ENCODE measurements at places on chromosomes 4 and X.

DNA sequence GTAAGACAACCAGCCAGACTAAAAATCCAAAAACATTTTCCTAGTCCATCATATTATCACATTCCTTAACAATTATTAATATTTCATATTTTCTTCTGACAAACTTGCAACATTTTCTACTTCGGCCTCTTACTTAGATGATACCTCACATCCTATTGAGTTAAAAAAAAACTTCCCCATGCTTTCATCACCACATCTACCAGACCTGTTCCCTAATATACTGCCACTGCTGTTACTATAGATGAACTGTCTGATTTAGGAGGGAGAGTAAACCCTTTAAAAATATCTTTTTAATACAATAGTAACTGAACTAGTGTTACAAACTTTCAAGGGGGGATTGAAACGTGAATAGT lies 1.5 kb downstream of the FAM200B start:
- no peak for DNase-seq

DNA sequence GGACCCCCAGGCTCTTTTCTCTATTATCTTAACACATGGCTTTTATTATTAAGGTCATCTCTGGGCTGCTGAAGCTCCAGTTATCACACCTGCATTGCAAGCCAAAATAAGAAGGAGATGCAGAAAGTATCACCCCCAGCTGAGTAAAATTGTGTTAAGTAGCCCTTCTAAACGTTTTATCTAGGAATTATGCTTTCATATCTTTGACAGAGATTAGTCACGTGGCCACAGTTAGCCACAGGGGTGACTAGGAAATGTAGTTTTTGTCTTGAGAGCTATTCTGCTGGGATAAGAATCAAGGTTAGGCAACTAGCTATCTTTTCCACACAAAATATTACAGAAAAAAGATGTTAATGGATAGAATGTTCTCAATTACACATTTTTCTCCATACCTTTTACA lies 102.1 kb downstream of the ANXA3 start:
- DNase-seq: no peak

- DNase-seq: no peak
Measured at GRCh38 chrX:95903975-95904374, 780.7 kb upstream of the DIAPH2 start.

- no peak for DNase-seq
Measured at GRCh38 chr4:24330172-24330571, 254.2 kb downstream of the DHX15 start.

DNA sequence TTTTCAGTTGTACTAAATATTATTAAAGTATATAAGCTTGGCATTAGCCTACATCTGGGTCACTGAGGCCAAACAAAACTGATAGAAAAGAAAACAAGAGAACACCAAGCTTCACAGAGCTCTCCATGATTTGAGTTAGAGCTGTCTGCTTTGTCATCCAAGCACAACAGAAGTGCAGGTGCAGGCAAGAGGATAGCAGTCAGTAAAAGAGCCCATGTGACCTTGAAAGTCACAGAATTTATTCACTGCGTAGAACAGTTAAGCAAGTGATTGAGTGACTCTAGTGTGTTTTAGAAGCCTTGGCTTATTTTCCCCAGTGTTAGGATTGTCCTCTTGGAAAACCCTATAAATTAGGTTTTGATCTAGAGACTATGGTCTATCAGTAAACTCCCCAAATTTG lies 49.4 kb upstream of the PRDM5 start:
- no peak for DNase-seq

GRCh38 chrX:13688384-13688957 lies 457 bp upstream of the RAB9A start:
- DNase-seq: no peak

DNA sequence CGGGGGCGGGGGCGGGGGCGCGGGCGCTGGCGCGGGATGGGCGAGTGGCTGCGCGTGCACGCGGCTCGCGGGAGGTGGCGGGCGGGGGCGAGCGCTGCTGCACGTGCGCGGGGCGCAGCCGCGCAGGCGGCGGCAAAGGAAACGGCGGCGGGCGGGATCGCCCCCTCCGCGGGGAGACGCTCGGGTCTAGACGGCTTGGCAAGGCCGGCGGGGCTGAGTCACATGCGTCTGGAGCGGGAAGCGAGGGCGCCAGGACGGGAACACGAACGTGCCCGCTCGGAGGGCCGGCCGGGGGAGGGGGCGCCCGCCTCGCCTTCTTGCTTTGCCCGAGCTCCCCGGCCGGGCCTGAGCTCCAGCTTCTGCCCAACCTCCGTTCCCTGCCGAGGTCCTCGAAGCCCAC lies 4.3 kb upstream of the HAUS7 start:
- peak; percentile 8 for DNase-seq

GRCh38 chr4:158816955-158817354 lies 48.1 kb downstream of the FNIP2 start:
- DNase-seq: no peak

DNA sequence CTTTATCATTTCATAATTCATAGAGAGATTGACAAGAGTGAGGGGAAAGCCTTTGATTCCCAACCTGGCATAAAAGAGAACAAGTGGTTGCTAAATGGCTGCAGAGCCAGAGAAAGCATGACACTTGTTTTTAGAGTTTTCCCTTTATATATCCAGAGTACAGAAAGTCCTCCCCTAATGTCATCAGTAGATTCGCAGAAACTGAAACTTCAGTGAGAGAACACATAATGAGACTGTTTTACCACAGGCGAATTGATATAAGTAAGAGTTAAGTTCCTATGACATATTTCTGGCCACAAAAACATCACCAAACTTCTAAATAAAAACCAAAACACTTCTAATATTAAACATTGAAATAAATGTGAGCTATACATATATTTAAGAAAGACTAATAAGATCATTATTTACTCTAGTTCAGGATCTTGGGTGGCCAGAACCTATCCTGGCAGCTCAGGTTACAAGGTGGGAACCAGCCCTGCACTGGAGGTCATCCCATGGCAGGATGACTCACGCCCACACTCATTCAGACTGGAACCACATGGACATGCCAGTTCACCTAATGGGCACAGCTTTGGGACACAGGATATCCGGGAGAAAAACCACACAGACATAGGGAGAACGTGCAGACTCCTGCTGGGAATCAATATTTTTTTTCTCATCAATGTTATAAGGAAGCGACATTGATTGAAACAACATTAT lies 35.5 kb downstream of the NWD2 start:
- no peak for DNase-seq

DNA sequence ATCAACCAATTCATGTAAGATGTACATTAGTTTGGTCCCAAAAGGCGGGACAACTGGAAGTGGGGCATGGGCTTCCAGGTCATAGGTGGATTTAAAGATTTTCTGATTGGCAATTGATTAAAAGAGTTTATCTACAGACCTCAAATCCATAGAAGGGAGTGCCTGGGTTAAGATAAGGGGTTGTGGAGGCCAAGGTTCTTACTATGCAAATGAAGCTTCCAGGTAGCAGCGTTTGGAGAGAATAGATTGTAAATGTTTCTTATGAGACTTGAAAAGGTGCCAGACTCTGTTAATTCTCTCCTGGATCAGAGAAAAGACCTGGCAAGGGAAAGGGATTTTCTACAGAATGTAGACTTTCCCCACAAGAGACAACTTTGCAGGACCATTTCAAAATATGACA lies 2.4 kb downstream of the MGST2 start:
- DNase-seq: no peak

GRCh38 chr4:127069675-127070074 lies 563.1 kb upstream of the INTU start:
- no peak for DNase-seq

DNA sequence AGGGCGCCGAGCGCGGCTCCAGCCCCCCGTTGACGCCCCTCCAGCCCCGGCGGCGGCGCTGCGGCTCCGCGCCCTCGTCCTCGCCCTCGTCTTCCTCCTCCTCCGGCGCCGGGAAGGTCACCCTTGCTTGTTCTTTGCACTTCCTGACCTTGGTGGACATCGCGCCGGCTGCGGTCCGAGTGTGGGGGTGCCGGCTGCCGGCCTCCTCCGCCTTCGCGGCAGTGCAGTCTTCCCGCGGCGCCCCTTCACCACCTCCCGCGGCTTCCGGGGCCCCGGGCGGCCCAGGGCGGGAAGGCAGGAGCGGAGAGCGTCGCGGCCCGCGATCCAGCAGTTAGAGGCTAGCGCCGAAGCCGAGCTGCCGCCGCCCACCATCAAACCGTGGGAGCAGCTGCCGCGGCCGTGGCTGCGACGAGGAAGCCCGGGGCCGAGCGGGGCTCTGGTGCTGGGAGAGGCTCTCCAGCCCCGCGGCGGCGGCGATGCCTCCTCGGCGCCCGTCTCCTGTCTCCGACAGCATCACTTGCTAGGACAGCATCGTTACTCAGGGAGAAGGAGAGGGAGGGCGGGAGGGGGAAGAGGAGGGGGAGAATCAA lies at the start of gene TRPC3:
TSS of gene TRPC3 (minus strand) at position 540 of the 590 bp plus-strand sequence. CDS start at position 160, 380 bp downstream.
- peak; percentile 2 for DNase-seq

- DNase-seq: no peak
Measured at GRCh38 chr4:180619440-180619839, 1623.8 kb upstream of the TENM3 start.

GRCh38 chr4:6267573-6267972 lies 2.1 kb upstream of the WFS1 start:
- no peak for DNase-seq

GRCh38 chrX:88613338-88613737 lies 133.7 kb upstream of the CPXCR1 start:
- no peak for DNase-seq

- peak; percentile 29 for DNase-seq
Measured at GRCh38 chr4:128574706-128575105, 234.8 kb upstream of the JADE1 start.

DNA sequence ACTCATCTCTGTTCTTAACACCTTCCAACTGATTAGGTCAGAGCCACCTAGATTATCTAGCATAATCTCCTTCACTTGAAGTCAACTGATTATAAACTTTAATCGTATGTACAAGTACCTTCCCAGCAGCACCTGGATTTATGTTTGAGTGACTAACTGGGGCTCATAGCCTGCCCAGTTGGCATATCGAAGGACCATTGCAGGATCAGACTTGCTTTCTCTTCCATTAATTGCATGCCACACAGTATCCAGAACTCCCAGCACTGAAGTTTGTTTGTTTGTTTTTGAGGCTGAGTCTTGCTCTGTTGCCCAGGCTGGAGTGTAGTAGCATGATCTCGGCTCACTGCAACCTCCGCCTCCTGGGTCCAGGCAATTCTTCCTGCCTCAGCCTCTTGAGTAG lies 27.9 kb downstream of the GRK4 start:
- no peak for DNase-seq

DNA sequence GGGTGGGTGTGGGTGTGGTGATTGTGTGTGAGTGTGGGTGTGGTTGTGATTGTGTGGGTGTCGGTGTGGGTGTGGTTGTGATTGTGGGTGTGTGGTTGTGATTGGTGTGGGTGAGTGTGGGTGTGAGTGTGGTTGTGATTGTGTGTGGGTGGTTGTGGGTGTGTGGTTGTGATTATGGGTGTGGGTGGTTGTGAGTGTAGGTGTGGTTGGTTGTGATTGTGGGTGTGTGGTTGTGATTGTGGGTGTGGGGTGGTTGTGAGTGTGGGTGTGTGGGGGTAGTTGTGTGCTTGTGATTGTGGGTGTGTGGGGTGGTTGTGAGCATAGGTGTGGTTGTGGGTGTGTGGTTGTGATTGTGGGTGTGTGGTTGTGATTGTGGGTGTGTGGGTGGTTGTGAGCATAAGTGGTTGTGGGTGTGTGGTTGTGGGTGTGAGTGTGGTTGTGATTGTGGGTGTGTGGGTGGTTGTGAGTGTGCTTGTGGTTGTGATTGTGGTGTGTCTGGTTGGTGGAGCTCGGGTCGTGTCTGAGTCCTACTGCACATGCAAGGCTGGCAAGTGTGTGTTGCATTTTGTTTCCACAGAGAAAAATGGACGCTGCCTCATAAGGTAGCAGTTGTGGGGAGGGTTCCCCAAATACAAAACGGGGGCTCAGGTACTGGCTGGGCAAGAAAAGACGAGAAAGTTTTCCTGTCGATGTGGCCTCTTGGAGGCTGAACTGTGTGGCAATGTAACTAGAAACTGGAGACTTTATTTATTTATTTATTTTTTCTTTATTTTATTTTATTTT lies 116.7 kb downstream of the UBE2K start:
- DNase-seq: no peak

- DNase-seq: no peak
Measured at GRCh38 chr4:76784237-76784636, 113.7 kb downstream of the SOWAHB start.

DNA sequence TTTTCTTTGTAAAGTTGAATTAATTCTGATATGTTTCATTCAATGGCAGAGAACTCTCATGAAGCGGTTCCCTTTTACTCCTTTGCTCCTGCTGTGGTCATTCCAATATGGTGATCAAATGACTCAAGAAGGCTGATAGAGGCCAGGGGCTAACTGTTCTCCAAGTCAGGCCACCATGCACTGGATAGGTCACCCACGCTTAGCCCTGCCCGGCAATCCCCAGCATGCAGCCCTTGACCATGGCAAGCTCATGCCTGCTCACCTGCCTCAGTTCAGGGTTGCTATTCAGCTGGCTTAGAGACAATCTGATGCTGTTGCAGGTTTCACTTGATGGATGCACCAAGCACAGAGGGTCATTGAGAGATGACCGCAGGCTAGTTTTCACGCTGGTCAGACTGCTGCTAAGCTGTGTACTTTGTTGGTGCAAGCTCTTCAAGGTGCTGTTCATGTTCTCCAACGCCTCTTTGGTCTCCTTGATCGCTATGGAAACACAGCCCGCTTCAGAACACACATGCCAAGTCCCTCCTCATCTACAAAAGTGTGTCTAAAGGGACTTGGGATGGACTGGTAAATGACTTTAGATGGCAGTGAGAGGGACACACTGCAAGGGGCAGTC lies 55.2 kb upstream of the FGFBP2 start:
- DNase-seq: no peak

GRCh38 chrX:45722471-45722870 lies 521.8 kb upstream of the DIPK2B start:
- no peak for DNase-seq

GRCh38 chrX:140431521-140431920 lies 73.3 kb downstream of the SOX3 start:
- DNase-seq: no peak

DNA sequence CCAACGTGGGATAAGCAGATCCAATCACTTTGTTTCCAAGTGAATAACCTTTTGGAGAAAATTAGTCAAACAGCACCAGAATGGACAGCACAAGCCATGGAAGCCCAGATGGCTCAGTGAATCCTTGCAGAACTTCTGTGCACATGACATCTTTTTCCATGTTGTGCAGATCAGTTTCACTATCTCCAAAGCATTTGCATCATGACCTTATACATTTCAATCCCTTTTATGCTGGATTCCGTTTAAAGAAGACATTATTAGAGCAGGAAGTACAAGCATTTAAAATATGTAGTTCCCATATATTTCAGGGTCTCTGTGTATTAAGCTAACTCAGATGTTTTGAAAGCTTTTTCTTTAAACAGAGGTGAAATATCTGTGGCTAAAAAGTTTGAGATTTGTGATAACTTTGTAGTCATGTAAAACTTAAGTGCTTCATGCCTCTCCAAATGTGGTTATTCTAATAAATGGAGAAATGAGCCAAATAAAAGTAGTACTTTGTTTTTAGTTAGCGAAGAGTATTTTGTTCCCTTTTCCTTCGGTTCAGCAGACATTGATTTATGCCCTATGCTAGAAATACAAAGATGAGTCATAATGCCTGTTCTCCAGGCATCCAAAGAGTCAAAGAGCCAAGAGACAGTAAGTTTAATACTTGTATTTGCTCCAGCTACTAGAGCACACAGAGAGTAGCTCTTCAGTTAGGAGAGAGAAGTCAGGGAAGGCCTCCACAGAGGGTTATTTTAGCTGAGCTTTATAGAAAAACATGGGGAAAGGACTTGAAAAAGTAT lies 39.0 kb downstream of the PLAC8 start:
- no peak for DNase-seq
